NCI-H1436 treated with DMSO at 0.1 percent for 48 hours (cell line): ENCODE measurements at places on chromosomes 2 and 18.

DNA sequence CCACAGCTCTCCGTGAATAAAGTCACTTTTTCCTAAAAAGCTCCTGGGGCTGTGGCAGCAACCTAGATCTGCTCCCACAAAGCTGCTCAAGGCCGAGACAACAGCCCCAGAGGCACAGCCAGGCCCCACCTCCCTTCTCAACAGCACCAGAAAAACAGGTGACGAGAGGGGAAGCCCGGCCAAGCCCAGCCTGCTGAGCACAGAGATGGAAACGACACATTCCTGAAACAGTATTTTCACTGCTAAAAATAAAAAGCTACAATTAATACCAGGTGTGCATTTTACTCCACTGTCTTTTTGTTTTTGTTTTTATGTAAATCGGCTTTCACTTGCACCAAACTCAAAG, 199.3 kb downstream of the HDAC4 start:
- DNase-seq = no peak

DNA sequence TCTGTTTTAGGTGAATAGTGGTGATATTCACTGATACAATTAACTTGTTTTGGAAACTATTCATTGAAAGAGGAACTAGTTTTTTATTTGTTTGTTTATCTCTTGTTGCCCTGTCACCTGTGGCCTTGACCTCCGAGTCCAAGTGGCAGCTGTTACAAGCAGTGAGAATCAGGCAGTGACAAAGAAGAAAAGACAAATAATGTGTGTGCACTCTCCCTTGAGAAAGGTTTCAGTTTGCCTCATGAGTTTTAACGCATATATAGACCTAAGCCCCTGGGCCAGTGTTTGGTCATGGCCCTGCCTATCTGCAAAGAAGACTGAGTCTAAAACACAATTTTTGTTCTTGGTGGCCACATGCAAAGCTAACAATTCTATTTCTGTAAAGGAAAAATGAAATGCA, 15.3 kb downstream of the KYNU start:
- DNase-seq = no peak

DNA sequence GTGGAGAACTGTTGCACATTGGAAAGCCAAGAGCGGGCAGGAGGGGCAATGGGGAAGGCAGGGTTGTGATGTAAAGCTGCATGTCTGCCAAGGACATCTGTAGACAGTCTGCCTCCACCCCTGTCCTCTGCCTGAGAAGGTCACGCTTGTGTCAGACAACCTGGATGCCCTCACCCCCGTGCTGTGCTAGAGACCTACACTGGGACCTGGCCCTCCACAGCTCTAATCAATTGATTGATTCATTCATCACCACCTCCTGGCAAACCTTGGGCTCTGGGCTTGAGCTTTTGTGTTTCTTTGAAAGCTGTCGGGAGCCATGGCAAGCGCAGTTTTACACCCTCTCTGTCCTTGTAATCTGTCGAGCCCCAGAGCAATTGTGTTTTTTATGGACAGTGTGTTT, 41.1 kb downstream of the MARCO start:
- no peak for DNase-seq

GRCh38 chr2:208984376-208985090, 439.3 kb upstream of the MAP2 start:
- DNase-seq = no peak

DNA sequence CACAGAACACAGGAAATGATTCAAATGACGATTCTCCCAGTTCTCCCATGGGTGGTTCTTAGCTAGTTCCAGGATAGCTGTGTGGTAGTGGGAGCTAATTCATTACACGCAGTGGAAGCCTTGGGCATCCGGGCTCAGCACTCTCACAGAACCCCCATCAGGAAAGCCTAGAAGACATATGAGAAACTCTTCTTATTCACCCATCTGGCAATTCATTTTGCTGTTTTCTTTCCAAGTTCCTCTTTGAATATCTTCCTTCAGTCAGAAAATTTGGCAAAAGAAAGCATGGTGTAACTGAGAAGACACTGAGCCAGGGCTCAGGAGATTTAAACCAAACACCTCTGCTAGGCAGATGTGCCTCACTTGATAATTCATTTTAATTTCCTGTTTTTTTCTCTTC, 85.2 kb upstream of the FN1 start:
- no peak for DNase-seq

GRCh38 chr2:86596118-86596517, 27.5 kb downstream of the RNF103 start:
- no peak for DNase-seq

DNA sequence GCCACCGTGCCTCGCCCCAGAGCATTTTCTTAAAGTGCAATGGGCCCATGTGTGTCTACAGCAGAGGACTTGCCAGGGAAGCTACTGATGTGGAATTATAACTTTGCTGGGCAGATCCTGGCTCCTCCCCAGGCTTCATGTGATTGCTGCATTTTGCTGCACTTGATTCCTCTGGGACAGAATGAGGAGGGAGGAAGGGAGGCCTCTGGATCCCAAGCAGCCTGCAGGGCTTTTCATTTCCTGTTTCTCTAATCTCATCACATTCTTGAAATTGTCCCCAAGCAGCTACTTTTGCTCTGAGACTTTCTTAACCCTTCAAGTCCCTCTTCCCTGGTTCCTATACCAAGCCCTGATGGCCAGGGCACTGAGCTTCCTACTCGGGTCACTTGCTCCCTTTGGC, 134.4 kb upstream of the SEC11C start:
- no peak for DNase-seq

- no peak for DNase-seq
These were observed 122.1 kb upstream of the HS6ST1 start for GRCh38 chr2:128440666-128441340.

DNA sequence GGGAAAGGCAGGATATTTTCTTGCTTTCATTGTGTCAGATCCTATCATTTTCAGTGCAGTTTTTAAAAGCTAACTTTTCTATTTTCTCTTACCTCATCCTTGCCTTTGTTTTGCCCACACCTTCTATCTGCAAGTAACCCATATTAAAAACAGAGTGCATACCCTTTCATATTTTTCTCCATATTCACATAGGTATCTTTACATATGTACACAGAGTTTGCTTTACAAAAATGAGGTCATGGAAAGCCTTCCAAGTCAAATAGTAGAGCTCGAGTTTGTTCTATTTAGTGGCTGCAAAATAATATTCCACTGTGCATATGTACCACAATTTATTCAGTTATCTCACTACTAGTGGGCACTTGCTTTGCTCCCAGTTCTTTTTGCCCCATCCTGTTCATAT, 3.9 kb upstream of the DHRS9 start:
- no peak for DNase-seq

DNA sequence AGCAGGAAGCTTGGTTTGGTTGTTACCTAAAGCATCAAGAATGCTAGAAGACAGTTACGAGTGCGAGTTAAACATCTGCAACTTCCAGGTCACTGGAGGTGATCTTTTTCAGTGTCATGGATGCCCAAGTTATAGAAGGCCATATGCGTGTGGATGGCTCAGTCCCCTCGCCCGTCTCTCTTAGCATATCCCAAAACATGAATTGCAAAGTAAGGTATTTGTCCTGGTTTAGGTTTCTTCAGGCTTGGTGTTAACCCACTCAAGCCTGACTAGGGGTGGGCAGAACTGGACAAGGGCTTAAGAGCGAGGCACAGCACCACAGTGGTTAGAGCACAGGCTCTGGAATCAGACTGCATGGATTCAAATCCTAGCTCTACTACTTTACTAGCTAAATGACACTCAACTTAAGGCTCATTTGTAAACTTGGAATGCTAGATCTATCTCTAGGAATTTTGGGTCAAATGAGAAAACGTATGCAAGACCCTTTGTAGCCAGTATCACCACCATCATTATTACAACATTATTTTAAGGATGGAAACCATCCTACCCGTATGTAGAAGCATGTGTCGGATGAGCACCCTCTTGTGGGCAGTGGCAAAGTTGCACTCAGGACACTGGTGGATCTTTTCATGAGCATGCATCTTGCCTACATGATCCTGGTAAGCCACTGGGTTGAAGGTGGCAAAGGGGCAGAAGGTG, 11.2 kb downstream of the ZNF142 start:
- DNase-seq = no peak

GRCh38 chr18:23279931-23280330, 144.6 kb downstream of the CABLES1 start:
- no peak for DNase-seq

DNA sequence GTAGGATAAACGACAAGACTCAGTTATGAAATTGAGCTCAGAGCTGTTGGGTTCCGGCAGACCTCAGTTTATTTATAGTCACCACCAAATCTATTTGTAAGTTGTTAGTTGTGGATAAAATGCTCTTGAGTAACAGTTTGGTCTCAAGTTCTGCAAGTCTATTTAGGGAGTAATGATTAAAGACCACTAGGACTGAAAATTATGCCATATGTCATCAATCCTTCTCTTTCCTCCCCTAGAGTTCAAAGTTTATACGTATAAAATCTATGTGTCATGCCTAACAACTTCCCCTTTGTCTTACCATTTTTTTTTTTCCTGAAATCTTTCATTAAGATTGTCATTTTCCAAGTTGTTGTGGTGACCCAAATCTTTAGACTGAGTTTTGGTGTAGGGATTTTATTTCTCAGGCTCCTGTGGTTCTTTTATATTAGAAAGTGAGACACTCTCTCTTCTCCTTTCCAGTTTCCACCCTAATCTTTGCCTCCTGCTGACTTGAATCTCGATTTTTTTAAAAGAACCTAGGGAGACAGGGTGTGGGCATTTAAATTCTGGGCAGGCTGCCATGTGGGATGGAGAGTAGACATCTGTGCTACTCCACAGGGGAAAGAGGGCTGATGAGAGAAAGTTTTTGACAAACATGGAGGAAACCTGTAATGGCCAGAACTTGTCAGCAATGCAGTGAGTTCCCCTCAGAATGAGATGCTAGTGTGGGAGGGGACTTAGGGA, 51.0 kb downstream of the LAMA3 start:
- DNase-seq = no peak

DNA sequence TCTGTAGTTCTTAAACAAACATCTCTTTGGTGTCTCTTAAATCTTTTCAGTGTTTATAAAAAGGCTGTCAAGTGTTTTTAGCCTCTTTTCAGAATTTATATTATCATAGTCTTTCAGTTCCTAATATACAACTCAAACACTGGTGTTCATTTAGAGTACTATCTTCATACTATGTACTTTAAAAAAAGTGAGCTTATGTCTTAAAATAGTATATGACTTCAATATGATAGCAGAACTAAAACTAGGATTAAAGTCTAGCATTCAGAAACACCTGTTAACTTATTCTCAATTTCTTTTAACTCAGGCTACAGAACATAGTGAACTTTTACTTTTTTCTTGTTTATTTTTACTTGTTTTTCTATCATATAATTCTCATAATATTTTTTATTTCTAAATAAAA, 14.7 kb upstream of the IKZF2 start:
- no peak for DNase-seq

DNA sequence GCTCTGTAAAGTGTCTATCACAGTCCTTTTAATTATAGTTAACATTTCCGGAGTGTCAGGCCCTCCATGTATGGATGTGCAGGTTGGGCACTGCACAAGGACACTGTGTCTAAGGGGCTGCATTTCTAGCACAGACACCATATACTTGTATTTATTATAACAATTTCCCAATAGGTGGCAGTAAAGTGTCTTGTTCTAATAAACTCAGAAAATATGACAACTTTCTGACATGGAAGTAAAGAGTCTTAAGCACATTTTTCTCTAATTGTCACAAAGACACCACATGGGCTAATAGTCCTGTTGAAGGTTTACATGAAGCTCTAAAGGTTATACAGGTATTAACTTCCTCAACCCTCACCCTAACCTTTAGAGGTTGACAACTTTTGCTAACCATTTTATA, 156.6 kb downstream of the DYSF start:
- no peak for DNase-seq

DNA sequence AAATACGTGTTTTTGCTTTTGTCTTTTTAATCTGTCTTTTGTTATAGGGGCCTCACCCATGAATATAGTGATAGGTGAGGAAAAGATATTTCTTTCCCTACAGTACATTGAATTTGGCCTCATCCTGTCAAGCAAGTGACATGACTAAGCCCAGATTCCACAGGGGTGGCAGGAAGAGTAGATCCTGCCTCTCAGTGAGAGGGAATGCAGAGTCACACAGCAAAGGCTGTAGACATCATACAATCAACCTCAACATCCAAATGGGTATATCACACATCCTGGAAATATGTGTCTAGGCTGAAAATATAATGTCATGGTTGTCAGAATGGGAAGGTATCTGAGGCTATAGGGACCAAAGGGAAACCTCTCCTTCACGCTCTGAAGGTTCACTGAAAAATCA, 269.6 kb downstream of the CDH20 start:
- DNase-seq = no peak
